ENCODE measurements at places on chromosomes 5 and 9.

DNA sequence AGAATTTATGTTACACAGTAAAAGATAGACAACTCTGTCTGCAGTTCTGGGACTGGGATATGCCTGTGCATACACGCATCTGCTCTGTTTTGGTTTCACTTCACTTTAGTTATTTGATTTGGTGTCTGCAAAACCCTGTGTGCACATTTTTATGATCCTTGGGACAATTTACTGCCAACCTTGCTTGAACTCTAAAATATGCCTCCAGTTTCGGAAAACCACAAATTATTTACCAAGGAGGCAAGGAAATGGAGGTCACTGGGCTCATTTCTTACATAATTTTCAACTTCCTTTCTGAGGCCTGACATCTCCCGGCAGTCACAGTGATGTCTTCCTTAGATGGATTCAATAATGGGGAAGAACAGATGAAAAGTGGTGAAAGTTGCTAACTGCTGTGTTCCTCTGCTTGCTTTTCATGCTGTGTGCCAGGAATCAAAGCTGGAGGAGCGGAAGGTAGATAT is 61.2 kb upstream of the TAF11L2 start:
- DNase-seq = peak; percentile 3

DNA sequence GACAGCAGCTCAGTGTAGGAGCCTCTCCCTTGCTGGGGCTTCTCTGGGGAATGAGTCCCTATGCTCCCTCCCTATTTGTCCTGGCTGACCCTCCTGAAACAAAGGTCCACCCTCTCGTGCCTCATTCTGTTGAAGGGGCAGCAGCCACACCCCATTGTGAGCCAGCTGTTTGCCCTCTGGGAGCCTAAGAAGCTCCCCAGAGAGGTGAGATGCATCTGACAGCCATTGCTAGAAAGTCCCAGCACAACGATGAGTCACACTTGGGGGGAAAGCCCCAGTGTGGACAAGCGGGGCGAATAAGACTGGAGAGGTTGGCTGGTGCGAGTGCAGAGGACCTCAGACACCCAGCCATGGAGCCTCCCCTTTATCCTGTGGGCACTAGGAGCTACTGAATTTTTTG is 101.4 kb downstream of the PPARGC1B start:
- no peak for DNase-seq

DNA sequence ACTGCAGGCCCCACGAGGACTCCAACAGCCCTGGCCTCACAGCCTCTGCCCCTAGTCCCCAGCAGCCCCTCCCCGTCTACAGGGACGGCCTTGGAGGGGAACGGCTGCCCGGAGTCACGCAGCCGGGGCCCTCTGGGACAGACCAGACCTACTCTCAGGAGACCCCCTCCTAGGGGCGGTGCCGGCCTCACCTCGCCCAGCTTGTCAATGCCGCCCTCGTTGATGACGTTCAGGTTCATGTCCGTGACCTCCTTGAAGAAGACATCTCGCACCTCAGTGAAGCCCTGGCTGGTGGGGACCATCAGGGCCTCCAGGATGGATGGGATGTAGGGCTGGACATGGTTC is 58.6 kb downstream of the LRSAM1 start:
- DNase-seq = no peak

GRCh38 chr9:6367128-6367890 is 39.1 kb downstream of the TPD52L3 start:
- no peak for DNase-seq

DNA sequence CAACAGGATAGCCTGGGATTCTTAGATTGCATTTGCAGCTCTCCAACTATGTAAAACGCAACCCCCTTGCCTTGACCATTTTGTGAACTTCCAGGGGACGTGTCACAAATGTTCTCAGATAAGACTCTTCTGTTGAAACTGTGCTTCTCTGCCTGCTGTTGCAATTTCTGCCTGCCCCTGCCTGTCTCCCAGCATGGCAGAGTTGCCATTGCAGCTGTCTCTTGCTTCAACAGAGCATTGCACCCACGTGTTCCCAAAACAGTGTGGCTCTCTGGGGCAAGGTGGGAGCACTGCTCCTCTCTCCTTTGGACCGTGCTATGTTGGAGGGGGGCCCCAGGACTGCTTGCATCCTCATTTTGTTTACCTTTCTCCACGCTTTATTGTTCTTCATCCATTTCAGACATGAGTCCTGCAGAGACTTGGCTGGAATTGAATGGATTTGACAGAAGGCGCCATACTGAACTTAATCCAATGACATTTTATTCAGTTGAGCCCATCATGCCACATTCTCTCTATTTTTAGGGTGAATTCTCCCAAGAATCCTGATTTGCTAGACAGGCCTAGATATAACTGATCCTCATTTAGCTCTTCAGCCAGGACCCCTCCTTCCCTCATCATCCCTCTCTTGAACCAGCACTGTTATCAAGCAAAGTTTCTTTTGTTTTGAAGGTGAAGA is 90.7 kb downstream of the MAT2B start:
- DNase-seq = no peak

- DNase-seq = no peak
Observed at GRCh38 chr9:71896761-71897160, 14.2 kb downstream of the ABHD17B start.

- DNase-seq = no peak
Observed at GRCh38 chr5:164346785-164347630, 841.6 kb downstream of the MAT2B start.

- DNase-seq = no peak
Observed at GRCh38 chr5:73693573-73694061, 67.6 kb downstream of the ARHGEF28 start.

GRCh38 chr9:96617439-96618185 is 2.0 kb downstream of the CDC14B start:
- DNase-seq = no peak

DNA sequence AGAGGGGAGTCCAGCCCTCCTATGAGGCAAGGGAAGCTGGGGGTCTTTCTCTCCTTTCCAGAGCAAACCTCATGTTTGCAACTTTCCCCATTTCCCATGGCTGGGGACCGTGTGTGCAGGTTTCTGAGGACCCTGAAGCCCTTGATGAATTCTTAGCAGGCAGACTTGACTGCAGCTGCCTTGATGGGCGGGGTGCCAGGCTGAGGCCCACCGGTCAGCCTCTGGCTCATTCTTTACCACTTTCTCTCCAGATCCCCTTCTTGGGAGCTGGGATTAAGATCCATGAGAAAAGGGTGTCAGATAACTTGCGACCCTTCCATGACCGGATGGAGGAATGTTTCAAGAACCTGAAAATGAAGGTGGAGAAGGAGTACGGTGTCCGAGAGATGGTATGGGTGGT is 30.0 kb upstream of the FOXI1 start:
- DNase-seq = no peak

DNA sequence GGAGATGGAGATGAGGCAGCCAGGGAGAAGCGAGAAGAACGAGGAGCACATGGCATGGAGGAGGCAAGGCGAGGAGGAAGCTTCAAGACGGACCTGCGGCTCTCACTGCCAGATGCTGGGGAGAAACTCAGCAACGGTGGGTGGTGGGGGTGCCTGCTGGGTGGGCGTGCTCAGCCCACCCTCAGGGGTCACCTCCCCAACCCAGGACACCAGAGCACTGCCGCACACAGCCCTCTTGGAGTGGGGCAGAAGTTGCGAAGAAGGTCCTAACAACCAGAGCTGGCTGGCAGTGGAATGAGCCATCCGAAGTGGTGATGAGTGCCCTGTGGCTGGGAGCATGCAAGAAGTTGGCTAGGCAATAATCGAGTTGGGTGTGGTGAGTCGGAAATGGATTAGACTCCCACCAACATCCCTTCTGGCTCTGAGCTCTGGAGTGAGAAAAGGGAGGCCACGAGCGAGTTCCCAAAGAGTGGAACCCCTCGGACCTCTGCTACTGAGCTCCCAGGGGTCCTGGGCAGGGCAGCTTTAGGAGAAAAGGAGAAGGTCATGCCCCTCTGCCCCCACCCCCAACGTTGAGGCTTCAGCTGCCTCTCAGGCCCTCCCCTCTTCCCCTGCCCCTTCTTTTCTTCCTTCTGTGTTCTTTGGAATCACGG is 212.7 kb upstream of the MVB12B start:
- no peak for DNase-seq

- DNase-seq = no peak
Observed at GRCh38 chr9:33794560-33794959, 801 bp upstream of the PRSS3 start.

DNA sequence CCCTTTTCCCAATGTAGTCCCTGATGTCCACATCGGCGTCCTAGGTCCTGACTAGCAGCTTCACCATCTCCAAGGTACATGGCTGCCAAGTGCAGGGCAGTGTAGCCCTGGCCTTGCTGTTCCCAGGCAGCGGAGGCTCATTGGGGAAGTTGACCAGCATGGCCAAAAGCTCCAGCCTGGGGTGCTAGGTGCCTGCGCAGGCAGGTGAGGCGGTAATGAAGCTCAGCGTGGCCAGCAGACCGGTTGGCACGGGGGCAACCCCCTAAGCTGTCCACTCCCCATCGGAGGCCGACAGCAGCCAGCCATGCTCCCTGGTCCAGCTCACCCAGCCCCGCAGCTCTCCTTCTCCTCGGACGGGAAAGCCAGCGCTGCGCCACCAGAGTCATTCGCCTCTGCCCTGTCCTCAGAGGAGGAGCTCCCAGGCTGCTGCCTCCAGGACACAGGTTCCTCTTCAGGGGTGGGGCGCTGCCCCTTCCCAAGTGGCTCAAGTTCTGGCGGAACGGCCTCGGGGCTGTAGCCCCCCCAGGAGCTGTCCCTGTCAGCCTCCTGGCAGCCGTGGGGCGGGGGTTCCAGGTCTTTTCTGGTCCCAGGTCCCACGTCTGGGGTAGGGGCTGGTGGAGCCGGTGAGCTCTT is 1218.2 kb downstream of the FOXD4L5 start:
- DNase-seq = no peak

- no peak for DNase-seq
Observed at GRCh38 chr5:172850454-172850797, 16.4 kb downstream of the ERGIC1 start.

DNA sequence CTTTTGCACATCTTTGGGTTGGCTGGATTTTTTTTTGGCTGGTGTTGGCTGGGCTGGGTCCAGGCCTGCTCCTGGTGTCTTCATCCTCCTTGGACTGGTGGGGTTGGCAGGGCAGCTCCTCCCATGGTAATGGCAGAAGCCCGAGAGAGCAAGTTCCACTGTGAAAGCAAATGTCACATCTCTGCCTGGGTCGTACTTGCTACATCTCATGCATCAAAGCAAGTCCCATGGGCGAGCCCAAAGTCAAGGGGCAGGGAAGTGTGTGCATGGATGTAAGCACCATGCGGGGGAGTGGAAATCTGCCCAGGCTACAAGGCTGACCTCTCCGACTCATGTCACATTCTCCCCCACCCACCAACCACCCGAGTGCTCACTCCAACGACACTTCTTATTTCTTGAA is 26.7 kb downstream of the NKX2-5 start:
- no peak for DNase-seq

DNA sequence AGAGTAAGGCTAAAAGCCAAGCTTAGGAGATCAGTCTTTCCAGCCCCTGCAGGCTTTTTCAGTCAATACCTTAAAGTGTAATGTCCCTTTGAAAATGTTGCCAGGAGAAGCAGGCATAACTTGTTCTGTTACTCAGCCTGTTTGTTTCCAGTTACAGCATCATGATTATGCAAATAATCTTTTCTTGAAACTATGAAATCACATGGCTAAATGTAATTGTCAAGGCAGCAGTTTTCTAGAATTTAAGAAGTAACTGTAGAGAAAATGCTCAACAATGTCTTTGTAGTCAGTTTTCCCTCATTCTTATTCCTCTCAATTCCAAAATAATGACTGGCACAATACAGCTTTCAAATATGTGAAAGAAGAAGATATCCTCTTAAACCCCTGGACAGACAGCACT is 1.9 kb upstream of the GPR107 start:
- no peak for DNase-seq

GRCh38 chr9:137853392-137853995 is 24.1 kb upstream of the CACNA1B start:
- DNase-seq = no peak

DNA sequence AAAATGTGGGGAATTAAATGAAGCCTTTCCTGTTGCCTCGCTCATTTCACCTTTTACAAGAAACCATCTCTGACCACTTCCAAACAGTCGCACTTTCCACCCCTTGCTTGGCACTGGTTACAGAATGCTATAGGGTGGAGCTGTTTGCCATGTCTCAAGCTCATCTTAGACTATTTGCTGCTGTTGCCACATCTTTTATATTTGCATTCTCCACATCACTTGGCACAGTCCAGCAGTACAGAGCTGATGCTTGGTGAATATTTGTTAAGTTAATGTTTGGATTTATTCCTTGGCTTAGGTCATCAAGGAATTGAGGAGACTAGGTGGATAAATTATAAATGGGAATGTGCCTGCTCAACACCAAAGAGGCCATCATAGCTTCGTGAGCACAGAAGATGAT is 53.2 kb downstream of the GNA14 start:
- DNase-seq = no peak

GRCh38 chr5:155952486-155953089 is 374.4 kb upstream of the SGCD start:
- DNase-seq = no peak

- DNase-seq = no peak
Observed at GRCh38 chr9:38062498-38063362, 6.3 kb downstream of the SHB start.

- DNase-seq = no peak
Observed at GRCh38 chr9:127897193-127897692, 2.2 kb downstream of the ST6GALNAC6 start.

DNA sequence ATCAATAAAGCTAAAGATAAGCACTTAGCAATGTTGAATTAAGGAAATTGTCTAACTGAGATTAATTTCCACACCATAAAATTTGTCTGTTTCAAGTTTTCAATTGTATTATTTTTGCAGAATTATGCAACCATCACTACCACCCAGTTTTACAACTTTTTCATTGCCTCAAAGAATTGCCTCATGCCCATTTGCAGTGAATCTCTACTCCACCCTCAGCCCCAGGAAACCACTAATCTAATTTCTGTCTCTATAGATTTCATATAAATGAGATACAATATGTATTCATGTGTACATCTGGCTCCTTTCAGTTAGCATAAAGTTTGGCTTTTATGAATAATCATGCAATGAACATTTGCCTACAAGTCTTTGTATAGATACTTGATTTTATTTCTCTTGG is 72.9 kb downstream of the PTCD2 start:
- DNase-seq = no peak

DNA sequence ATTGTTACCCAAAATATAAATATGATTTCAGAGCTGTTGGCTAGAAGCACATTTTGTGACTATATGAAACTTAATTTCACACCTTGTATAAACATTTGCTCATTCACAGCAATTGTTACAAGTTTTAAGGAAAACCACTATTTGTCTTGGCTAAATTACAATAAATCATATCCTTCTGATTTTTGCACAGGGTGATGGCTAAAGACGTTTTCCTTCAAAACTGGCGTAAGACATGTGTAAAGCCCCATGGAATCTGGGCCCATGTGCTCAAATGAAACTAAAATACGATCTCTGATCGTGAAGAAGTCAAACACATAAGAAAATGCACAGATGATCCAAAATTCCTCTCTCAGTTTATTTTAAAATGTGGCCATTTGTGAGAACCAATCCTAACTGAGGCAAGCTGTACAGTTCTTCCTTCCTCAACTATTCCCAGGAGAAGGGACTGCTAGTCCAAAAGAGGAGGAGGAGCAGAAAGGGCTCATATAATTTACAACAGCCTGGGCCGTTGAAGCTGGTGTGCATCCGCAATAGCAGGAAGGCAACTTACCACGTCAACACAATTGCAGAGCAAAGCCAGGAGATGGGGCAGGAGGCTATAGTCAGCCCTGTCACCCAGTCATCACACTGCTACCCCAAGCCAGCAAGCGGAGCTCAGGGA is 98.4 kb downstream of the MED27 start:
- peak; percentile 53 for DNase-seq

Data from kidney capillary endothelial cell (primary cell).